NCI-H774 (cell line): ENCODE measurements at places on chromosomes 11 and 22.

DNA sequence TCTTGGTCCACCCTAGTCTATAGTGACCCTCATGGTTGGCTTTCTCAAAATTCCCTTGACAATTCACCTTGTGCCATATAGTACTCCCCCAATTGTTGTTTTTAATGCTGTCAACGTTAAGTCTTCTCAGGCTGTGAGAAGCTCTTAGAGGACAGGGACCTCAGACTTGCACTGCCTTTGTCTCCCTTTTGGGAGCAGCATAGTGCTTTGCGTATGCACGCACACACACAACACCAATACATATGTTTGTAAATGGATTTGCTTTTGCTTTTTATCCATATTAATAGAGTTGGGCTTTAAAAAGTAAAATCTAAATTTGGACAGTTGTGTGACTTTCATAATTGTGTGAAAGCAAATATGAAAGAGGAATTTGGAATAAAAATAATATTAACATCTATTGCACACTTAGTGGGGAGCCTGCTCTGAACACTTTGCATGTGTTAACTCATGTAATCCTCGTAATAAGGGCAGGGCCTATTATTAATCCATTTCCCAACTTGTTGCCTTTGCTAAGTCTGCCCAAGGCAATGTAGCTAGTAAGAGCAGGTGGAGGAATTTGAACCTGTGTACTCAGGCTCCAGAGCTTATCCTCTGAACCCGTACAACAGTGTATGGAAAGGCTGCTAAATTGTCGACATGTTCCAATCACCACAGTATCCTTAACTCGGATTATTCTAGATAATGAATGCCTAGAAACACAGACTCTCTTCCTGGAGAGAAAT, 257.7 kb upstream of the NARS2 start:
- DNase-seq: no peak

- peak; percentile 9 for DNase-seq
These were observed 121.9 kb upstream of the MTMR2 start for GRCh38 chr11:96045622-96046456.

GRCh38 chr22:30304495-30305244, 15.4 kb upstream of the CASTOR1 start:
- DNase-seq: no peak

- no peak for DNase-seq
These were observed 65.1 kb downstream of the BTG4 start for GRCh38 chr11:111447112-111447471.

- DNase-seq: no peak
These were observed 246.4 kb upstream of the PDGFD start for GRCh38 chr11:104410336-104410735.

- peak; percentile 72 for DNase-seq
These were observed 257.6 kb downstream of the NELL1 start for GRCh38 chr11:20926799-20927540.

GRCh38 chr11:62671608-62672389, at the start of the genes LBHD1 and UQCC3:
LBHD1 (minus strand) TSS chr11:62672267; CDS start chr11:62670031, 2,236 bp downstream.
UQCC3 (plus strand) TSS chr11:62671673; CDS start chr11:62671746, 73 bp downstream.
- DNase-seq: peak; percentile 87

GRCh38 chr11:46357483-46357936, 10.2 kb downstream of the DGKZ start:
- DNase-seq: no peak

DNA sequence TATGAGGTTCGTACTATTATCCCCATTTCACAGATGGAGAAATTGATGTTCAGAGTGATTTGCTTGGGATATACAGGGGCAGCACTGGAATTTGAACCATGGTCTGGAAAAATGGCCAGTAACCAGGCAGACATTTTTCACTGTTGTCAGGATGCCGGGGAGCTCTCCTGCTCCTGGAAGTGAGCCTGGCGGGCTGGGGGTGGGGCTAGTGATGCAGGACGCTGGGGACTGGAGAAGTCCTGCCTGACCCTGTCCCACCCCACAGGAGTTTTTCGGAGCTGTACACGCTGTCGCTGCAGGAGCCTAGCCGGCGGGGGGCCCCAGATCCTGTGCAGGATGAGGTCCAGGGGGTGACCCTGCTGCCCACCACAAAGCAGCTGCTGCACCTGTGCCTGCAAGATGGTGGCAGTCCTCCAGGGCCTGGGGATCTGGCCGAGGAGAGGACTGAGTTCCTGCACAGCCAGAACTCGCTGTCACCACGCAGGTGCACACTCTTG, 11.1 kb downstream of the SIPA1 start:
- DNase-seq: no peak

- no peak for DNase-seq
These were observed 157.8 kb downstream of the EFCAB6 start for GRCh38 chr22:43654271-43654670.

DNA sequence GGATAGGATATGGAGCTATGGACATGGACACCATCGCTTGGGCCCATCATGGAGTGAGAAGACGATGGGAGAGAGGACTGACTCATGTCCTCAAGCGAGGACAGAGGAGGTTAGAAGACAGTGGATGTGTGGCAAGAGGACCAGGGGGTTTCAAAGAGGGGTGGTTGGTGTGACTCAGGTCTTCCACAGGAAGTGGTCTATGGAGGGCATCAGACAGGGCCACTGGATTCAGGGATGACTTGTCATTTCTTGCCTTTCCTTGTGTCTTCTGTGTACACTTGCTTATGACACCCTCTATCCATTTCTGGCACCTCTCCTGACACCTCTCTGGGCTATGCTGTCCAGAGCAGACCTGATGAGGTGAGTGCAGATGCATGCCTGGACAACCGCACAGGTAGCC, 115.4 kb downstream of the OSBP2 start:
- DNase-seq: no peak

GRCh38 chr11:3160252-3161031, 4.7 kb downstream of the OSBPL5 start:
- peak; percentile 24 for DNase-seq

- no peak for DNase-seq
These were observed 5.2 kb upstream of the PES1 start for GRCh38 chr22:30596886-30597285.

DNA sequence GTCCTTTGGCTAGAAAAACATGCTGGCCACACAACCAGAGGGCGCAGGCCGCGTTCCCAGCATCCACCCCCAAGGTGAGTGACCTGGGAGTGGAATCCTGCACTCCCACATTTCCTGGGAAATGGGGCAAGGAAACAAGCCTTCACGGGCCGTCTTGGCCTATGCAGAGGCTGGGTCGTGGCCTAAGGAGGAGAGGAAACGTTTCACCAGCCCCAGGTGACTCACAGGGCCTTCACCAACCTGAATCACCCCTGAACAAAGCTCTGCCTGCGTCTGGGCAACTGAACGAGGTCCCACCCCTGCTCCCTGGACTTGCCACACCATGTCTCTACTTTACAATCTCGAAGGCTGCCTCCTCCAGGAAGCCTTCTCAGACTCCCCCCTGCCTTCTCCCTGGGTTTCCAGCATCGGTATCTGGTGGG, 13.2 kb downstream of the MYH9 start:
- no peak for DNase-seq

DNA sequence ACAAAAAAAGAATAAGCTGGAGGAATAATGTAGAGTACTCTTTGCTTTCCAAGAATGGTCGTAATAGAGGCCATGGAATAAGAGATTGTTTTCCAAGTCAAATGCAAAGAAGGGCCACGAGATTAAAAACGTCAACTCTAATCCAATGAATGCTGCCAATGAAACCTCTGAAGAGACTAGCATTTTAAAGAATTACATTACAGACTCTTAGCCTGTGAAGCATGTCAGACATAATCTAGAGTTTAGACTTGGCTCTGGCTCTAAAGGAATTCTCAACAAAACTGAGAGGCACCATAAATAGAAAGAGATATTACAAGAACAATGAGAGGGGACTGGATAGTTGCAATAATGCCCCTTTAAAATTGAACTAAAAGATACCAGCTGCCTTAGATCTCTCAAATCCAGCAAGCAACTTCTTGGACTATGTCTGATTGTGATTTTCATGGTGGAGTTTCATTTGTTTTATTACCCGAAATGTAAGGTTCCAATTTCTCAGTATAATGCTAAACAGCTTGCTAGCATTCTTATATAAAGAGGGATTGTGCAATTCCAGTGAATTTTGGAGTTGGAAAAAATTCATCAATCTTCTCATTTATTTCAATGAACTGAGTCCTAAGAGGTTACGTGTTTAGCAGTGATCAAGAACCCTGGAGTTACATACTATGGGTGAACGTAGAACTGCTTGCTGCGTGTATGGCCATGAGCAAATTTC, 5.6 kb downstream of the ETS1 start:
- no peak for DNase-seq

- DNase-seq: no peak
These were observed 33.8 kb downstream of the RAB30 start for GRCh38 chr11:83037877-83038276.
